Stimulated activated CD8-positive, alpha-beta memory T cell treated with anti-CD3 and anti-CD28 coated beads, Interleukin-7, amount 100 ng/mL, for 48 hours (primary cell): ENCODE measurements at places on chromosomes 2 and 18.

GRCh38 chr2:191804766-191805165 is 42.1 kb downstream of the CAVIN2 start:
- no peak for DNase-seq

DNA sequence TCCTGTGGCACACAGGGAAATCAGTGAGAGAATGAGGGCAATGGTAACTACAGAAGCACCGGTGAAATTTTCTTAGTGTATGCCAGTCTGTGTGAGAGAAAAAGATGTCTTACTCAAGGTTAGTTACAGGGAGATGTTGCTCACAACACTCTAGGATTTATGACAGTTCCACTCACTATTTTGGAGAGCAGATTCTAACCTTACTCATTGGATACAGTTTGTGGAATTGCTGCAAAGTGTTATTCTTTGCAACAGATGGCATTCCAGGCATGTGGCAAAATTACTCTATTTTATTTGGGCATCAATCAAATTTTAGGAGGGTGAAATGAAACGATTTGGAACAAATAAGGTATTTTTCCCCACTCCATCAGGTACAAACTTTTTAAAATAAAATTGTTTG is 449.1 kb downstream of the PIK3C3 start:
- DNase-seq: no peak

DNA sequence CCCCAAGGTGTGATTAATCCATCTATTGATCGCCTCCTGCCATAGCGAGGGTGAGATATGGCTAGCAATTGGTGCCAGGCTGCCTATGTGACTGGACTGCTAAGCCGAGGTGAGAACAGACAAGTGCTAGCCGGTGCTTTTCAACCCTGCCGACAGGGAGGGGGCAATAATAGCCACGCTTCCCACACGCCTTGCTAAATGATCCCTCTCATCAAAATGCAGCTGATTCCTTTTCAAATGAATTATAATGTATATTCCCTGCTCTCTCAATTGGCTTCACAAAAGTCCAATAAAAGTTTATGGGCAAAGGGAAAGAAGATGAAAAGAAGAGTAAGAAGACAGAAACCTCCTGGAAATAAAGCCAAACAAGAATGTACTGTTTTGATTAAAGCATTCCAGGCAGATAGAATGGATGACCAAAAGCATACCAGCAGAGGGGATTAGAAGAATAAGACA is 235.6 kb downstream of the ICOS start:
- DNase-seq: no peak

DNA sequence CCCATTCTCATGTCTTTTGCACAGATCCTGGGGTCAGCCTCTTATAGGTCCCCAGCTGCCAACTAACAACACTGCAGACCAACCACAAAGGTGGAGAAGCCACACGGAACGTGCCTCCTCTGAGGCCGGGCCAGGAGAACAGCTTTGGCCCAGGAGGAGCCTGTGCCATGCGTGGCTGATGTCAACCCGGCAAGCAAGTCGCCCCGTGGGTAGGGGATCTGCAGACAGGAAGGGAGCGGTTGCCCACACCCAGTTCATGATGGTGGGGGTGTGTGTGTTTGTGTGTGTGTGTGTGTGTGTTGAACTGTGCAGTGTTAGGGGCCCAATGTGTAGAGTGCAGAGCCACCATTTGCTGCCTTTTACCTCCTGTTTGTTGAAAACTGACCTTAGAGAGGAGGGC is 2.4 kb upstream of the CLEC4F start:
- no peak for DNase-seq

GRCh38 chr2:154704991-154705390 is 6.5 kb downstream of the KCNJ3 start:
- DNase-seq: no peak
